ENCODE measurements at places on chromosomes 11 and 22. TPM values are rescaled to one million over a fixed set of nuclear protein-coding genes. Genes with fewer than 3 reads are reported as not detected.
A peak's percentile ranks its signal among the peaks of the same experiment; 100 is the strongest.

The MYBPC3 gene
- not detected for total RNA-seq

The OLFML1 gene
- total RNA-seq = not detected

The OR8A1 gene
- not detected for total RNA-seq

The OR51E2 gene
- total RNA-seq = not detected

The PVALB gene
- total RNA-seq = not detected

GRCh38 chr11:10451426-10452116 is 3.5 kb upstream of the AMPD3 start:
- peaks cover 34% of the 10 kb centered on the region for H3K27me3 ChIP-seq
- peak; percentile 19 for DNase-seq
- no peaks in the 10 kb centered on the region for H3K36me3 ChIP-seq
- H3K4me1 ChIP-seq = peaks cover 53% of the 10 kb centered on the region
- no peak overlapping the region for H3K27ac ChIP-seq
- H3K4me3 ChIP-seq = peak overlapping the region; percentile 55

GRCh38 chr11:10192036-10192435 is 102.0 kb downstream of the SBF2 start:
- no peaks in the 10 kb centered on the region for H3K36me3 ChIP-seq
- no peaks in the 10 kb centered on the region for H3K4me1 ChIP-seq
- no peak for DNase-seq
- no peak overlapping the region for H3K27ac ChIP-seq
- H3K4me3 ChIP-seq = no peak overlapping the region

- H3K27me3 ChIP-seq = no peaks in the 10 kb centered on the region
- H3K4me3 ChIP-seq = no peak overlapping the region
- no peak overlapping the region for H3K27ac ChIP-seq
- no peaks in the 10 kb centered on the region for H3K4me1 ChIP-seq
- no peaks in the 10 kb centered on the region for H3K36me3 ChIP-seq
- no peak for DNase-seq
These were observed 130.4 kb upstream of the TEAD1 start for GRCh38 chr11:12543596-12544415.

DNA sequence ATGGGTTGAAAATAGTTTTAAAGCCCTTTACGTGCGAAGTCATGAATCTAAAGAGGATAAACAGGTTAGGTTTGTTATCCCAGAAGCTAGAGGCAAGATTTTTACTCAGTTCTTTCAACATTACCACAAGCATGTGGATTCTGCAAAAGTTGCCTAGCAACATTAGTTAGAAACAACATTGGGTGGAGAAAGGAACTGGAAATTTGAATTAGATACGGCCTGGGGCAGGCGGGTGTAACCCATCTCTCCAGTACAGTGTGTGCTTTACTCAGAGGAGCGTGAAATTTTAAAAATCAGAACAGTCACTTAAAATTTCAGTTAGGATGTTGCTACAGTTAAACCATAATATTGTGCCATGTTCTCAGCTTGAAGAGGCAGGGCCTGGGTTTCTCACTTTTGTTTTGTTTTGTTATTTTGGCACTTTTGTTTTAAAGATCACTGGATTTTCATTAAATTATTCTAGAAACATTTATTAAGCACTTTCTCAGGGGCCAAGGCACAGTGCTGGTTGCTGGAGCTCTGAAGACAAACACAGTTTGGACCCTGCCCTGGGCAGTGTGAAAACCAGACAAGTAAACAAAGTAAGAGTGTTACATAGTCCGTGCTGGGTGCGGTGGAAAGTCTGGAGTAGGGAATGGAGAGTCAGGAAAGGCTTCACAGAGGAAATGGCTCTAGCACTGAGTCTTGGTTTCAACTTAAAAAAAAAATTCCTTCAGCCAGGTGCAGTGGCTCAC is 4.4 kb upstream of the WEE1 start:
- peaks cover 31% of the 10 kb centered on the region for H3K4me1 ChIP-seq
- no peaks in the 10 kb centered on the region for H3K36me3 ChIP-seq
- H3K27me3 ChIP-seq = peaks cover 14% of the 10 kb centered on the region
- H3K4me3 ChIP-seq = no peak overlapping the region

DNA sequence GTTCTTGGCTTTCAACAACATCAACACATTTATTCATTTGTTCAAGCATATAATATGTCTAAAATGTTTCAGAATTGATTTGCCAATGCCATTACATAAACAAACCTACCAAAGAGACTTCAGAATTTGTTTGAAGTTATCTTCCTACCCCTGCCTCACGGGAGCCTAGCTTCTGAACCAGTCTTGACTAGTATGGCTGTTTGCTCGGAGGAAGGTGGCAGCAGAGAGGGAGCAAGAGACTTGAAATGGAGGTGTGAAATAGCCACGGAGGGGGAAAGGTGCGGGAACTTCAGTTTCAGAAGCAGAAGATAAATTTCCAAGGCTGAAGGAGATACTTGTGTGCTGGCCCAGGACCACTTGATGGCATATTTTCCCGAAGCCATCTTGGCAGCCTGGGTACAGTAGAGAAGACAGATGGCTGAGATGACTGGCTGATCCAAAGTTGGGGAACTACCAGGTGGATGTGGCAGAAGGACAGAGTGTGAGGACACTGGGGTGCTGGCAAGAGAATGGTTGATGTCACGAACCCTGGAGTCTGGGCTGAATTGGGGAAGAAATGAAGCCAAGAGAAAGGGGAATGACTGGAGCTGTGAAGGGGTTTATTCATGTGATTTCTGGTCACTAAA is 14.0 kb upstream of the MTCH2 start:
- no peaks in the 10 kb centered on the region for H3K4me1 ChIP-seq
- H3K27ac ChIP-seq = no peak overlapping the region
- no peaks in the 10 kb centered on the region for H3K27me3 ChIP-seq
- H3K36me3 ChIP-seq = peaks cover 1% of the 10 kb centered on the region
- no peak for DNase-seq

DNA sequence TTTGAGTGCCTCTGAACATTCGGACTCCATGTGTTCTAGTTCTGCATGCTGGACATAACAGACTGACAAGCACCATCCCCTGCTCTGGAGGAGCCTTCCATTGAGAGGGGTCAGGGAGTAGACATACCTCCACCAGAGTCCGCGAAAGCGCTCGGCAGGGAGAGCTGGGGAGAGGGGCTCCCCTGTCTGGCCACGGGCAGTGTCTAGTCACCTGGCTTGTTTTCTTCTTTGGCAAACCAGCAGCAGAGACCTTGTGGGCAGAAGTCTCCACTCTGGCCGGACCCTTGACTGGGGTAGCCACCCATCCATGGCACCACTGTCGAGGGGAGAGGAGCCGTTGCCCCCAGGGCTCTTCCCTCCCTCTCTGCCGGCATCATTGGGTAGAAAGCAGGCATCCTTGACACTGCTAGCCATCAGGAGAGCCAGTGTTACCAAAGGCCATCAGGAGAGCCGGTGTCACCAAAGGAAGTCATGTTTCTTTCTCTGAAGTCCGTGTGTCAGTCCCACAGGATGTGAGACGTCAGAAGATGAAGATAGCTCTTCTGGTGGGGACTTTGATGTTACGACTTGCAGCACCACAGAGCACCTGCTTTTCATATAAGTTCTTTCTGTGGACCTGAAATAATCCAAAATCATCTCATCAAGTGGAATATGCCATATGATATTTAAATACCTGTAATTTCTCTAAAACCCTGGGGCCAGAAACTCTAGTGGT is 305.6 kb downstream of the TBC1D22A start:
- H3K4me3 ChIP-seq = no peak overlapping the region
- DNase-seq = peak; percentile 37
- H3K27me3 ChIP-seq = no peaks in the 10 kb centered on the region
- H3K4me1 ChIP-seq = peaks cover 17% of the 10 kb centered on the region
- peaks cover 8% of the 10 kb centered on the region for H3K36me3 ChIP-seq

GRCh38 chr22:31926969-31927368 is 17.4 kb upstream of the YWHAH start:
- H3K36me3 ChIP-seq = no peaks in the 10 kb centered on the region
- no peak overlapping the region for H3K4me3 ChIP-seq
- H3K4me1 ChIP-seq = peaks cover 14% of the 10 kb centered on the region

DNA sequence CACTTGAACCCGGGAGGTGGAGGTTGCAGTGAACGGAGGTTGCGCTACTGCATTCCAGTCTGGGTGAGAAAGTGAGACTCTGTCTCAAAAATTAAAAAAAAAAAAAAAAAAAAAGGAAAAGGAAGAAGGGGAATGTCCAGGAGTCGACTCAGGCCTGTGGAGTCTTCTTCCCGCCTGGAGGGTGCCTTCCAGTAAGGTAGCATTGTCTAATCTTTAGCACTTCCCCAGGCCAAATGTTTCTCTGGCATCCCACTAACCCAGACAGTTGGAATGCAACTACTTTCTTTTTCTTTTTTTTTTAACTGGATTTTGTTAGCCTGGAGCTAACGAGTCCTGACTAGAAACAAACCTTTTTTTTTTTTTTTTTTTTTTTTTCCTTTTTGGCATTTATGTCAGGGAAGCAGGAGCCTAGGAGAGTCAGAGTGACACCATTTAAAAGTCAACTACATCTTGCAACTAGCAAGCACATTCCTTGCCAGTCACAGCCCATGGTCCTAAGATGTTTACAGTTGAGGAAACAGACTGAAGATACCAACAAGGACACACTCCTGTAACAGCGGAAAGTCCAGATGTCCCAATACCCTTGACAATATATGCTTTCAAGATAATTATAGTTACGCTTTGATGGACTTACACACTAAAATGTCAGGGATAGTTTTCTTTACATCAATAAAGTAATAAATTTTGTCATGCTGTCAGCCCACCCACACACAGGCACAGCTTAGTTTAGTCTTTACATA is 10.6 kb downstream of the PLET1 start:
- DNase-seq = no peak
- no peaks in the 10 kb centered on the region for H3K36me3 ChIP-seq
- H3K27me3 ChIP-seq = no peaks in the 10 kb centered on the region
- no peak overlapping the region for H3K4me3 ChIP-seq
- H3K27ac ChIP-seq = no peak overlapping the region

GRCh38 chr11:34468209-34468841 is 29.6 kb downstream of the CAT start:
- H3K27ac ChIP-seq = no peak overlapping the region
- H3K4me1 ChIP-seq = peaks cover 5% of the 10 kb centered on the region
- peaks cover 55% of the 10 kb centered on the region for H3K36me3 ChIP-seq
- peak; percentile 64 for DNase-seq

- peak overlapping the region; percentile 79 for H3K27ac ChIP-seq
- H3K4me3 ChIP-seq = peak overlapping the region; percentile 67
- H3K4me1 ChIP-seq = peaks cover 23% of the 10 kb centered on the region
- peaks cover 22% of the 10 kb centered on the region for H3K27me3 ChIP-seq
These were observed 25.8 kb upstream of the TREH start for GRCh38 chr11:118705111-118705741.
